ENCODE measurements at places on chromosomes 12 and 14. TPM values are rescaled to one million over a fixed set of nuclear protein-coding genes. Genes with fewer than 3 reads are reported as not detected.

DNA sequence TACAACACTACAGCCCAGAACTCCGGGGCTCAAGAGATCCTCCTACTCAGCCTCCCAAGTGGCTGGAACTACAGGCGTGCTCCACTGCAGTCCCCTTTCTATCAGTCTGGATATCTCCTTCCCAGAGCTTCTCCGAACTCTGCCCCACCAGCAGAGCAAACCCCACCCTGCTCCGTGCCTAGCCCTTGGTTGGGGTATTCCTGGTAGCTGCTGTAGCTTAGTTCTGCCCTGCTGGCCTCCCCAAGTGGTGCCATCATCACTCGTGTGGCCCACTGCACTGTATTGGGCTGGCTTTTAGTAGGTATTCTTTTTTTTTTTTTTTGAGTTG, 9.5 kb downstream of the HSP90AA1 start:
- no peak for DNase-seq

DNA sequence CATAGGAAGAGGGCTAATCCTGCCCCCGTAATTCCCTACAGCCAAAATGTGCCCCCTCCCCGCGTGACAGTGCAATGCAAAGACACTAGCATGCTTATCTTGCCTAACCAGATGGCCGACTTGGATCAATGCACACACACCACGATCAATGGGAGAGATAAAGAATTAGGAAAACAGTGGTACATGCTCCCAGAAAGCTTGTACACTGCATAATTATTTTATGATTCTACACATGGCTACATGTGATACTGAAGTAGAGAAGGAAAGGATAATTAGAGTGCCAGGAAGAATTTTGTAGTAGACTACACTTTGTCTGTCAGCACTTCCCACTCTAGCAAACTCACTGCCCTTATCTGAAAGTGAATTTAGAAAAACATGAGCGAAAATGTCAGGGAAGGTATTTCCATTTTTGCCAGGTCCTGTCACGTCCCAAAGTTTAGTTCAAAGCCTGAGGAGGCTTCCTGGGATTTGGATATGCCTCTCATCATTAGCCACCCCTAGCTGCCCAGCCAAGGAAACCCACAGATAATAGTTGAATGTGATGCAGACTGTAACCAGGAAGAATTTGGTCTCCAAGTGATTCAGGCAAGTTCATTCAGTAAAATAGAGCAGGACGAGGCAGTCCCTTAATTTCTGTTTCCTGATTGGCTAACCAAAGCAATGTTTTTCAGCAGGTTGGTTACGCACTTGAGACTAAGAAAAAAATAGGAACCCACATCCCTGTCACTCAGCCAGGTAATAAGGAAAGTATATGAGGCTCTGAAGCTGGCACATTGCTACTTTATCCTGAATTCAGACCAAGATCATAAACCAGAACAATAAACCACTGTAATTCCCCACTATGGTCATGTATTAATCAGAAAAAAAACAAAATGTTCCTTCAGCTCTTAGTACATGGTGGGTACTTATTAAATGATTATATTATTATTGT, 199.6 kb upstream of the OTX2 start:
- no peak for DNase-seq

GRCh38 chr12:4174417-4174816, 99.1 kb upstream of the CCND2 start:
- no peak for DNase-seq

DNA sequence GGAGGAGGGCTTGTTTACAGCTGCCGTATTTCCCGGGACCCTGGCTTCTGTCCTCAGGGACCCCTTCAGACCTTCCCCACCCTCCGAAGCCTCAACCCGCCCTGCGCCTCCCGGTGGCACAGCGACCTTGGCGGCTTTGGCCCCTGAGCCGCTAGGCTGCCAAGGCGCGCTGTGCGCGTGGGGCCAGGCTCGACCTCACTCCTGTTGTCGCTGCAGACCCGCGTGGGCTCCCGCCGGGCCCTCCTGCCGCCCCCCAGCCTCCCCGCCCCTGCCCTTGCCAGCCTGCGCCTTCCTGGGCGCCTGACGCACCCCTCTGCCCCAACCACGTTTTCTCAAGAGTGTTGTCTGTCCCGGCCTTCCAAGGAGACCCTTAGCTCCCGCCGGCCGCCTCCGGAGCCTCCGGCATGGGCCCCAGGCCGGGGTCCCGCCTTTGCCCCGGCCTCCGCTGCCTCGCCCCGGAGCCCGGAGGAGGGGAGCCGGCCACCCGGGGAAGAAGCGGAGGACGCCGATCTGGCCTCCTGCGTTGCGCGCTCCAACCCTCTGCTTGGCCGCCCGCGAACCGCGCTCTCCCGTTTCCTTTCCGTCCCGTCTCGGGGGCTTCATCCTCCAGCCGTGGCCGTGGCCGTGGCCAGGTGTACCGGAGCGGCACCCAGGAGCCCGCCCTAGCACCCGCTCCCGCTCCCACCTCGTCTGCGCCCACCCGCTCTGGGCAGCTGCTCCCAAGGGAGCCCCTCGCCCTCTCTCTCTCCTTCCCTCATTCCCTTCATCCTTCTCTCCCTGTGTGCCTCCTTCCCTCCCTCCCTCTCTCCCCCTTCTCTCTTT, 19.9 kb downstream of the PPP2R5C start:
- DNase-seq: no peak

GRCh38 chr12:87995581-87996178, 33.5 kb downstream of the C12orf50 start:
- DNase-seq: peak; percentile 63

DNA sequence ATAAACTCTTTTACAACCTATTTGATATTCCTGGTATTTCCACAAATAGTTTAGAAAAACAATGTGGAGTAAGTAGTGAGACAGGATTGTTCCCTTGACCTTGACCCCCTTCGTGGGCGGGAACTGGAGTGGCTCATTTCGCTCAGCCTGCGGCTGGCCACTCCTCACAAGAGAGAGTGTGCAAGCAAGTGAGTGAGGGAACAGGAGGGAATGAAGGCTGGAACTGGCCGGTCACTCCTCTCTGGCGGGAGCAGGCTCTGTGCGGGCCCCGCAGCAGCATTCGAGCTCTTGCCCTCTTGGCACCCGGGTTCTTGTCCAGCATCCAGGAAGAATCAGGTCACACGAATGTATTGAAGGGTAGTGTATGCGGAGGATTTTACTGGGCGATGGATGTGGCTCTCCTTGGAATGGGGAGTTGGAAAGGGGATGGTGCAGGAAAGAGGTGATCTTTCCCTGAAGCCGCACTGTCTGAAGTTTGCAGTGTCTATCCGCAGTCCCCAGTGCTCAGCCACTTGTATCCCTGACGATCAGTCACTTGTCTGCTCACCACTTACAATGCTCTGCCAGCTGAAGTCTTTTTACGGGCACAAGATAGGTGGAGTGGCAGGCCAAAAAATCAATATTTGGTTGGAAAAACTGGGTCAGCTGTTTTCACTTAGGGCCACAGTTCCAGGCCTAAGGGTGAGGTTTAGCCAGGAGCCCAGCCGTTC, 28.0 kb upstream of the TXNRD1 start:
- no peak for DNase-seq

DNA sequence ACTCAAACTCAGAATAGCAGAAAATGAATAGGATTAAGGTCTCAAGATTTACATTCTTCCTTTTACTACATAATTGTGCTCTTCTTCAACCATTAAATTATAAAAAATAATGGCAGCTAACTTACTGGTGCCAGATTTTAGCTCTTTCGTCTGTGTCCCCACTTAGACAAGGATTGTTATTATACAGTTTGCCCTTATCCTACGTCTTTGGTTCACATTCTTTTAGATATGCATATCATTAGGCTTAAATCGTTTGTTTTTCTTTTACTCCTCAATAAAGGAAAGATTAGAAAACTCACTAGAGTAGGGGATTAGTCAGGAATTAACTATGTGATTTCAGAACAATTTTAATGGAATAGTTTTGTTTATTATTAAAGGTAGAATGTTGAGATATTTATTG, 129.6 kb upstream of the GARIN2 start:
- DNase-seq: peak; percentile 66

DNA sequence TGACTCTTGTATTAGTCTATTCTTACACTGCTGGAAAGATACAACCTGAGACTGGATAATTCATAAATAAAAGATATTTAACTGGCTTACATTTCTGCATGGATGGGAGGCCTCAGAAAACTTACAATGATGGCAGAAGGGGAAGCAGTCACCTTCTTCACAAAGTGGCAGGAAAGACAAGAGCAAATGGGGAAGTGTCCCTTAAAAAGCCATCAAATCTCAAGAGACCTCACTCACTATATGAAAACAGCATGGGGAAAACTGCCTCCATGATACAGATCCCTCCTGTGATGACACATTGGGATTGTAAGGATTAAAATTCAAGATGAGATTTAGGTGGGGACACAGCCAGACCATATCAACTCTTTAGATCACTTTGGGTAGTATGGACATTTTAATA, 83.7 kb downstream of the TMTC3 start:
- DNase-seq: no peak

- DNase-seq: peak; percentile 23
Observed at GRCh38 chr12:49043856-49044258, 16.7 kb downstream of the KMT2D start.

DNA sequence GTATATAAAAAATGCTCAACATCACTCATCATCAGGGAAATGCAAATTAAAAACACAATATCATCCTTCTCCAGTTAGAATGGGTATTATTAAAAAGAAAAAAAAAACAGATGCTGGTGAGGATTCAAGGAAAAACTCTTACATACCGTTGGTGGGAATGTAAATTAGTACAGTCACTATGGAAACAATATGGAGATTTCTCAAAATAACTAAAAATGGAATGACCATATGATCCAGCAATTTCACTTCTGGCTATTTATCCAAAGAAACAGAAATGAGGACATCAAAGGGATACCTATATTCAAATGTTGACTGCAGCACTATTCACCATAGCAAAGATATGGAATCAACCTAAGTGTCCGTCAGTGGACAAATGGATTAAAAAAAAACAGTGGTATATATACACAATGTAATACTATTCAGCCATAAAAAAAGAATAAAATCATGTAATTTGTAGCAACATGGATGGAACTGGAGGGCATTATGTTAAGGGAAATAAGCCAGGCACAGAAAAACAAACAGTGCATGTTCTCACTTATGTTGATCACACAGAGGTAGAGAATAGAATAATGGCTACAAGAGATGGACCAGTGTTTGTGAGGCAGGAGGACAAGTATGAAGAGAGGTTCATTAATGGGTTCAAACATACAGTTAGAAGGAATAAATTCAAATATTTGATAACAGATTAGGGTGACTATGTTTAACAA, 14.4 kb upstream of the PRR4 start:
- DNase-seq: no peak

GRCh38 chr12:62763312-62763711, 171.6 kb downstream of the PPM1H start:
- no peak for DNase-seq

DNA sequence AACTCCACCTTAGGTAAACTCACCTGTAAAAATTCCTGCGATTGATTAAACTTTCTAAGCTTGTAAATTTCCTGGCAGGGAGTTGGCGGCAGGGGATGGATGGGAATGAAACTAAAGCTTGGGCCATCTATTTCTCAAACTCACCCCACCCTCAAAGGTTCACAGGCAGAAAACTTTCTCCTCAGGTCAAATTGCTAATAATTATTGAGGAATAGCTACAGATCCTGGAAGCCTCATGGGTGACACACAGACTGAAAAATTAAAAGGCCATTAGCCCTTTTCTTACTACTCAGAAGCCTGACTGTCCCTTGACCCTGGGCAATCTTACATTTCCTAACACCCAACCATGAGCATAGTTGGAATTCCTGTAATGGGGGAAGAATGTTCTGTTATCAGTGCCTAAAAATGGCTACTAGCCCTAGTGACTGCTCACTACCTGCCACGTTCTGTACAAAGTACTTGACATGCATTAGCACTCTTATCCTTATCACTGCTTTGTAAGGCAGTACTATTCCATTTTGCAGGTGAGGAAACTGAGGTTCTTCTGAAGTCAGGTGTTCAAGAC, 12.4 kb upstream of the SYNDIG1L start:
- no peak for DNase-seq

DNA sequence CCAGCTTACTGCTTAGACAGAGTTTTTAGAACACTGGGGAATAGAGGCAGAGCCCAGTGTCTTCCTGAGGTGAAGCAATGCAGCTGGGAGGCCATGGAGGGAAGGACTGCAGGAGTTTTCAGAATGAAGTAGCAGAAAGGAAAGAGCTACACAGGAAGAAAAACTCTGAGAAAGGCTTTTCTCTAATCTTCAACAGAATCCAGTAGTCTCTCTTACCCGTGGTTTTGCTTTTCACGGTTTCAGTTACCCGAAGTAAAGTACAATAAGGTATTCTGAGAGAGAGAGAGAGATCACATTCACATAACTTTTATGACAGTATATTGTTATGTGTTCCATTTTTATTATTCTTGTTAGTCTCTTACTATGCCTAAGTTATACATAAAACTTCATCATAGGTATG, 761.6 kb downstream of the BCL11B start:
- no peak for DNase-seq

GRCh38 chr12:67562513-67563287, 85.8 kb upstream of the DYRK2 start:
- DNase-seq: no peak

- no peak for DNase-seq
Observed at GRCh38 chr12:100564090-100564489, 9.4 kb upstream of the GAS2L3 start.

- no peak for DNase-seq
Observed at GRCh38 chr12:13602172-13602571, 379.2 kb downstream of the GRIN2B start.

Gene CCNK
- total RNA-seq: 51.0 TPM

Gene ZNF891
- total RNA-seq: 1.2 TPM

Gene TMEM179
- total RNA-seq: under 0.01 TPM

Gene TCTN1
- 24.9 TPM for total RNA-seq

Gene DBX2
- total RNA-seq: not detected

Gene SLC38A4
- 1.8 TPM for total RNA-seq
